ENCODE measurements at places on chromosomes 13 and 19.

DNA sequence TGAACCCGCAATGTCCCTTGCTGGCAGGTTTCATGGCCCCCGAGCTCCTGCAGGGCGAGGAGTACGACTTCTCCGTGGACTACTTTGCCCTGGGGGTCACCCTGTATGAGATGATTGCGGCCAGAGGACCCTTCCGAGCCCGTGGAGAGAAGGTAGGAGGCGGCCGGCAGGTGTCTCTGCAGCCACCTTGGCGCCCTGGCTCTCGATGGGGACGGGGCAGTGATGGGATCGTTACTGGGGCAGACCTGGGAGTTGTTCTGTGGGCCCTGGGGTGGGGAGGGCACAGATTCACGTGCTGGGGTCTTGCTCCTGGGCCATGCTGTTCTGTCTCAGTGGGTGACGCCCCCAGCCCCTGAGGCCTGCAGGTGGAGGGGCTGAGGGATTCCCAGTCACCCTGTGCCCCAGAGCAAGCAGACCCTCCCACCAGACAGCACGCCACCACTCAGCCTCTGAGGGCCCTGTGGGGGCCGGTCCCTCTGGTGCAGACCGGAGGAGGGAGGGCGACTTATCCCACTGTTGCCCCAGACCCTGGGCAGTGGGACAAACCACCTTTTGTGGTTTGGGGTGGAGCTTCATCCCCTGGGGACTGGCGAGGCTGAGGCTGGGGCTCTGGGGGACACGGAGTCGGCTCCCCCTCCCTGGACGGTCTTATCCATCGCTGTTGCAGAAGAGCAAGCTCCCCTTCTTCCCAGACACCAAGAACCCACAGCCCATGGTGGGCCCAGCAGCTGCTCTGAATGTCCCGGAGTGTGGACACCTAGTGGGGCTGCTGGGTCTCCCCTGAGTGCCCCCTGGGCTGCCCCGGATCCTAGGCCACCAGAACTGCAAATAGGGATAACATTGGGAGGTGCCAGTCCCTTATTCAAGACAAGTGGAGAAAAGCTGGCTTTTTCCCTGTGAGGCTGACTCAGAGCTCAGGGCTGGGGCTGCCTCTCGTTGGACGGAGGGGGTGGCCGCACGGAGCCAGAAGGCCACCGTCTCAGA is 27.5 kb upstream of the TMEM255B start:
- DNase-seq = no peak

DNA sequence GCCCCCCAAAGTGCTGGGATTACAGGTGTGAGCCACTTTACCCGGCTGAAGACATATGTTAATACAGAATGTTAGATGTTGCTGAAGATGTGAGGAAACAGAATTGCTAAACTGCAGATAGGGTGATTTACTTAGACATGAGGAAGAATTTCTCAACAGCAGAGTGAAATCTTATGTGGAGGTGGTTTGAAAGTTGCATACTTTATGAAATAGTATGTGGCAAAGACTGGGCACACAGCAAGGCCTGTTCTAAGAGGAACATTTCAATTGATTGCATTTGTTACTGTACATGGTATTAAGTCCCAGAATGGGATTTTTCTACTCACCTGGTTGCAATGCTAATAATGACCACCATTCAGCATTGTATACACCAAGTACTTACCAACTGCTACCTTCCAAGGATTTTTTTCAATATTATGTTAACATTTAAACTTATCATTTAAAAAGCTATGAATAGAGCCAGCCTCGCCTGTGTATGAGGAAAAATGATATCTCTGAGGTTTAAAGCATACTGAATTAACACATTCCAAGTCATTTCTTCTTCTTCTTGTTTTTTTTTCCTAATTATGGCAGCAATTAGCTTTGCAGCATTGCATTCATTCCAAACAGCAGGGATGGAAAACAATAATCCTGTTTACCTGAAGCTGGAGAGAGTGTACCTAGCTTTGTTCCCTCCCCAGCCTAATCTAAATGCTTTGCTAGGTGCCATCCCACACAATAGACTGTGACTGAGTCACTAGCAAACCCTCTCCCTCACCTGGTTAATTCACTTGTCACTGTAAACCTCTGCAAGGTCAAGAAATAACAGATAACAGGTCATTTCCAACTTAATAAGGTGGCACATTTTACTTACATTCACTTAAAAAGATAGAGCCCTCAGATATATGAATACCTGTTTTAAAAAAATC is 19.4 kb upstream of the KLF5 start:
- peak; percentile 14 for DNase-seq

DNA sequence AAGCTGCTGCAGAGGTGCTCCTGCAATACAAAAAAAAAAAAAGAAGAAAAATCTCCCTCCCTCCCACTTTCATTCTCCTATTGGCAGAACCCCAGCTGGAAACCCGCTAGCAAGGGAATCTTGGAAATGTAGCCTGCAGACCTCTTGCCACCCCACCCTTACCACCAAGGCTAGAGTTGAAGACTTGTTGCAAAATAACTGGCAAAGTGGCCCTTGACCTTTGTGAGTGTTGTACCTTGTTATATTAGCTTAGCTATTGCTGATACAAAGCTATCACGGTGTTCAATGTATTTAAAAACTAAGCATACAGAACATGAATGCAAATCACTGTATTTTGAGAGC is 57.5 kb upstream of the KCTD4 start:
- DNase-seq = no peak

DNA sequence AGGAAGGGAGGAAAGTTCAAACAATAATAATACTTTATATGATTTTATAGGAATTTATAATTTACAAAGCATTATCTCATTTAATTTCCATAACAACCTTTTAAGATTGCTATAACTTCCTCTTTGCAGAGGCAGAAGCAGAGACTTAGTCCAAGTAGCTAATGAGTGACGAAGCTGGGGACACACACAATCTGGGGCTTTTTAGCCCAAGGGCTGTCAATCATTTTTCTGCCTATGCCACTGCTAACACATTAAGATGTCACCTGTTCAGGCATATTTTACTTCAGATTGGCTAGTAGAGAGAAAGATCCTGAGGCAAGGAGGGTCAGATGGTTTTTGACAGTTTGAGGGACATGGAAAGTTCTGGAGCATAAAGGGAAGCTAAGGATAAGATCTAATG is 12.6 kb downstream of the SCEL start:
- DNase-seq = no peak

DNA sequence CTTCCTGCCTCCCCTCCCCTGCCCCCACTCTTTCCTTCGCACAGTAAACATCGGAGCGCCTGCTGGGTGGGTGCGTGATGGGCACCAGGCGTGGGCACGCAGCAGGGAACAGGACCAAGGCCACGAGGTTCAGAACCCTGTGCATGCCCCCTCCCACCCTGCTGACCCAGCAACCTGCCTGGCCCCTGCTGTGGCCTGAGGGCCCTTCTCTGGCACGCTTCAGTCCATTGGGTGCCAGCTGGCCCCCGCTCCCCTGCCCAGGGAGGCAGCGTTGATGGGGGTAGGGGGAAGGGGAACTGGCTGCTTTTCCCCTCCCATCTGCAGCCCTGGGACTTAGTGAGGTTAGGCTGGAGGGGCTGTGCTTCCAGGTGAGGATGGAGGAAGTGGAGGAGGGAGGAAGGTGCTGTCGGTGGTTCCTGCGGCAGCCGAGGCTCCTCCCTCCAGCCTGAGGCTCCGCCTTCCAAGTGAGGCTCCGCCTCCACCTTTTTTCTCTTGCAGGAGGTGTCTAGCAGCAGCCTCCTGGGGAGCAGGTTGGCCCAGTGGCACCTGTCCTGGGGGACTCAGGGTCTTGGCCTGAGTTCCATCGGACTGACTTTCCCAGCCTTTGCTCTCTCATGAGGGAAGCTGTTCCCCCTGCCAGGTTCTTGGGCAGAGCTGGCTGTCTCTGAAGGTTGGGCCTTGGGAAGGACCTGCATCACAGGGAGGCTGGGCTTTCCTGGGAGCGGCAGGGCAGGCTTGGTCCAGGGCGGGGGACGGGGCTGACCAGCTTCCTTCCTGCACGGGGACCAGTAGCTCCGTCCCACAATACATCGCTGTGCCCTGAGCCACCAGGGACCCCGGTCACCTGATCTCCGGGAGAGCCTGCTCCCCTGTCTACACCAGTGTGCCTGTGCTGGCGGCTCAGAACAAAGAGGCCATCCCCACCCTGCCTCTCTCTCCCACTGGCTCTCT is 7.3 kb downstream of the PIAS4 start:
- DNase-seq = no peak

DNA sequence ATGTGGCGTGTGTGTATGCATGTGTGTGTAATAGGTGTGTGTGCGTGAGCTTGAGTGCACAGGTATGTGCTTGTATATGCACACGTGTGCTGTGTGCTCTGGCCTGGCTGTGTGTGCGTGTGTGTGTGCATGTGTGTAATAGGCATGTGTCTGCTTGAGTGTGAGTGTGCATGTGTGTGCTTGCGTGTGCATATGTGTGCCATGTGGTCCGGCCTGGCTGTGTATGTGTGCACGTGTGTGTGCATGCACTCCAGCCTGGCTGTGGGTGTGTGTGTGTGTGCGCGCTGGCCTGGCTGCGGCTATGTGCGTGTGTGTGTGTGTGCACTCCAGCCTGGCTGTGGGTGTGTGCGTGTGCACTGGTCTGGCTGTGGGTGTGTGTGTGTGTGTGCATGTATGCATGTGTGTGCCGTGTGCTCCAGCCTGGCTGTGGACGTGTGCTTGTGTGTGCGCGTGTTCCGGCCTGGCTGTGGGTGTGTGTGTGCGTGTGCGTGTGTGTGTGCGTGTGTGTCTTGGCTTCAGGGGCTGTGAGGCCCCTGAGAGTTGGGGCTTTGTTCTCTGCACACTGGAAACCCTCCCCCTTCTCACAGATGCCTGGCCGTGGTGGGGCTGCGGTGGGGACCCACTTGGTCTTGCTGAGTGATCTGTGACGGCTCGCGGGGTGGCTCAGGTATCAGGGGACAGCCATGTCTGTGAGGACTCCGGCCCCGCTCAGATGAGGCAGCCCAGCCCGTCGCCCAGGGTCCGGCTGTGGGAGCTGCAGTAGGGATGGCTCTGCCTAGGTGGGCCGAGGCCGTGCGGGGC is 8.2 kb downstream of the SPPL2B start:
- no peak for DNase-seq

DNA sequence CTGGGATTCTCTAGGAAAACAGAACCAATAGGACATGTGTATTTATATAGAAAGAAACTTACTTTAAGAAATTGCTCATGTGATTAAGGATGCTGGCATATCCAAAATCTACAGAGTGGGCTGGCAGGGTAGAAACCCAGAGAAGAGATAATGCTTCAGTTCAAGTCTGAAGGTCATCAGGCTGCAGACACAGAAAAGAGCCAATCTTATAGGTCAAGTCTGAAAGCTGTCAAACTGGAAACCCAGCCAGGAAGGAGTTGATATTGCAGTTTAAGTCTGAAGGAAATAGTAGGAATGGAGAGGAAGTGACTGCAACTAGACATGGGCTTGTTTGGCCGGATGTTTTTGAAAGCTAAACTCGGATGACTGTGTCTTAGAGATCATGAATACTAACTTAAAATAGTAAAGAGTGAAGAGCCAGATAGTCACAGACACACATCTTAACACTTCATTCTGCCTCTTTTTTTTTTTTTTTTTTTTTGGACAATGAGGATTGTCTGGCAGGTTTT is 125.3 kb upstream of the GPC6 start:
- no peak for DNase-seq

GRCh38 chr13:25457566-25457965 is 85.8 kb downstream of the ATP8A2 start:
- DNase-seq = no peak

- DNase-seq = no peak
Measured at GRCh38 chr19:45218911-45219743, 26.1 kb downstream of the EXOC3L2 start.

GRCh38 chr19:50979758-50980157 is 4.0 kb downstream of the KLK7 start:
- DNase-seq = no peak

DNA sequence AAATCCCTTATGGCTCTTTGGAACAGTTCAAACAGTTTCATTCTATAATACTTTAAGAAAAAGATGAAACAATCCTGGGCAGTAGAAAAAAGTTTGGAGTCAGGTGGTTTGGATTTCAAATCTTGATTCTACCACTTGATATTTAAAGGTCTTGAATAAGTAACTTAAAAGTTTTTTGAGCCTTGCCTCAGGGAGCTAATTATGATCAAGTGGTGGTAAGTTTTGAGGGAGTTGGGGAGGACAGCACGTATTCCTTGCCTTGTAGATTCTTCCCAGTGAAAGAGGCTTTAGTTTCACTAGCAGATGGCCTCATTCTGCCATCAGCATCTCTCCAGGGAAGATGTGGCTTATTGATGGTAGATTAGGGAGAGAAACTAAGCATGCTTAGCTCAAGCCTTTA is 168.4 kb upstream of the CSNK1A1L start:
- DNase-seq = no peak

DNA sequence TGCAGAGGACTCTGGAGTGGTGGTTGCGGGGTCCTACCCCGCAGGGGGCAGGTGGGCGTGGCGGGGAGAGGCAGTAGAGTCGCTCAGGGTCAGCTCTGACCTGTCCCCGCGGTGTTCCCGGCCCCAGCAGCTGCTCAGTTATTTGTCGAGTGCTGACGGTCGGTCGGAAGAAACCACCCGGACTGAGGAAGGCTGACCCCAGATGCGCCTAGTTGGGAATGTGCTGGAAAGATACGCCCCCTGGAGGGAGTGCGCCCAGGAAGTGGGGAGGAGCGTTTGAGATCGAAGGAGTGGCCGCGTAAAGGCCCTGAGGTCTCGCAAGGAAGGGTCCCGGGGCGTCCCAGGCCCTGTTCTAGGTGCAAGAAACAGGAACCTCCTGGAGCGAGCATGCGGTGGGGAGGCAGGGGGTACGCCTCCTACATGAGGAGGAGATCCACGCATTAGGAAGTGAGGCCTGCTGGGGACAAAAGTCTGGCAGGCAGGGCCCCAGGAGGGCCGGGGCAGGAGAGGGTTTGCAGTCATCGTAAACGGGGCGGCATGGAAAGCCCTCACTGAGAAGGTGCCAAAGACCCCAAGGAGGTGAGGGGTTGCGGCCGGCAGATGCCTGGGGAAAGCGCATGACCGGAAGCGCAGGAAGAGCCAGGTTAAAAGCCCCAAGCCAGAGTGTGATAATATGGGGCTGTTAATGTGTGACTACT is 9.2 kb downstream of the CCDC8 start:
- DNase-seq = no peak

DNA sequence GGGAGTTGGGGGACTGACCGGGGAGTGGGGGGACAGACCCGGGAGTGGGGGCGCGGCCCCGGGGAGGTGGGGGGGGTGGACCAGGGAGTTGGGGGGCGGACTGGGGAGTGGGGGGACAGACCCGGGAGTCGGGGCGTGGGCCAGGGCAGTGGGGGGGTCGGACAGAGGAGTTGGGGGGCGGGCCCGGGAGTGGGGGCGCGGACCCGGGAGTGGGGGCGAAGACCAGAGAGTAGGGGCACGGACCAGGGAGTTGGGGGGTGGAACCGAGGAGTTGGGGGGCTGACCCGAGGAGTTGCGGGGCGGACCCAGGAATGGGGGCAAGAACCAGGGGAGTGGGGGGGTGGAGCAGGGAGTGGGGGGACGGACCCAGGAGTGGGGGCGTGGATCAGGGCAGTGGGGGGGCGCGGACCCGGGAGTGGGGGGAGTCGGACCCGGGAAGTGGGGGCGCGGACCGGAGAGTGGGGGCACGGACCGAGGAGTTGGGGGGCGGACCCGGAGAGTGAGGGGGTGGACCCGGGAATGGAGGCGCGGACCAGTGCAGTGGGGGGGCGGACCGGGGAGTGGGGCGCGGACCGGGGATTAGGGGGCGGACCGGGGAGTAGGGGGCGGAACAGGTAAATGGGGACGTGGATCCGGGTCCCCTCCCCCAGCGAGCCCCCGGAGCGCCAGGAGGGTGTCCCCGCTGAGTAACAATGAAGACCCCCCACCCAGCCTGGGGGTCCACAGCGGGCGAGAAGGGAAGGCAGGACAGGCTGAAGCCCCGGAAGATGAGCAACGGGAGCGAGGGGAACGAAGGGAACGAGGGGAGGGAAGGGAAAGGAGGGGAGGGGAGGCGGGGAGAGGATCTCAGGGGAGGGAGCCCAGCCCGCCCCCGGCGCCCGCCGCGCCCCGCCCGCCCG is 589 bp downstream of the R3HDM4 start:
- DNase-seq = no peak

Data from NCI-H1417 treated with DMSO at 0.1 percent for 48 hours (cell line).